ENCODE measurements at places on chromosomes 3 and 15. TPM values are rescaled to one million over a fixed set of nuclear protein-coding genes. Genes with fewer than 3 reads are reported as not detected.
A peak's percentile ranks its signal among the peaks of the same experiment; 100 is the strongest.

- no peaks in the 10 kb centered on the region for H3K36me3 ChIP-seq
- DNase-seq, result no peak
- no peak overlapping the region for H3K4me3 ChIP-seq
These were observed 20.6 kb downstream of the NEO1 start for GRCh38 chr15:73072894-73073293.

PPM1L gene
- 24.6 TPM for total RNA-seq

- H3K4me3 ChIP-seq, result no peak overlapping the region
- no peaks in the 10 kb centered on the region for H3K36me3 ChIP-seq
- DNase-seq, result no peak
- no peaks in the 10 kb centered on the region for H3K27me3 ChIP-seq
- H3K27ac ChIP-seq, result no peak overlapping the region
These were observed 17.8 kb downstream of the CGGBP1 start for GRCh38 chr3:88041005-88041404.

- no peaks in the 10 kb centered on the region for H3K36me3 ChIP-seq
- no peak overlapping the region for H3K4me3 ChIP-seq
These were observed 73.2 kb upstream of the ARL6 start for GRCh38 chr3:97691354-97691753.

- no peaks in the 10 kb centered on the region for H3K4me1 ChIP-seq
- H3K27me3 ChIP-seq, result peaks cover 13% of the 10 kb centered on the region
These were observed 81.0 kb upstream of the BNC1 start for GRCh38 chr15:83365370-83365938.

DNA sequence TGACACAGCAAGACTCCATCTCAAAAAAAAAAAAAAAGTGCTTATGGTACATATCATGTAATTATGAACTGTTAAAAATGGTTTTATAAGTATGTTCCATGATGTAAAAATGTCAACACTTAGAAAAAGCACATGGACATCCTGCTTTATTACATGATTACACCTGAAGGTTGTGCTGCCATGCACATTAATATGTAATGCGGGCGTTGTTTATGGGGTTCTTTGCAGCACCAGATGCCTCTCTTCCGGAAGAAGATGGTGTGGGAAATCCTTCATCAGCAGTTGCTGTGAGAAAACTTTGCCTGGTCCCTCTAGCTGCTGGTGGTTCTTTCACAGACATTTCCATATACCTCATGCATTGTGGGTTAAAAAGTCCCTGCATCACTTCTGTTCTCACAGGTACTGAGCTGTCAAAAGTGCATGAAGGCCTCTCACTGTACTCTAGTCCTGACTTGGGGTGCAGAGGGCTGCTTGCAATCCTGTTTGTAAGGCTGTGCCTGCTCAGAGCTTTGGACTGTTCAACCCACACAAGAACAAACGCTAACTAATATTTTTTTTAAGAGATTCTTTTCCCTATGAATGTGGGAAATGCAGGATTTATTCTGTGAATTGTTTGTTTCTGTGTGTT is 43.6 kb downstream of the SENP2 start:
- peaks cover 6% of the 10 kb centered on the region for H3K36me3 ChIP-seq
- H3K4me1 ChIP-seq, result no peaks in the 10 kb centered on the region
- H3K27ac ChIP-seq, result no peak overlapping the region
- no peaks in the 10 kb centered on the region for H3K27me3 ChIP-seq
- DNase-seq, result no peak
- no peak overlapping the region for H3K4me3 ChIP-seq

FOXL2NB gene
- 0.33 TPM for total RNA-seq

DNA sequence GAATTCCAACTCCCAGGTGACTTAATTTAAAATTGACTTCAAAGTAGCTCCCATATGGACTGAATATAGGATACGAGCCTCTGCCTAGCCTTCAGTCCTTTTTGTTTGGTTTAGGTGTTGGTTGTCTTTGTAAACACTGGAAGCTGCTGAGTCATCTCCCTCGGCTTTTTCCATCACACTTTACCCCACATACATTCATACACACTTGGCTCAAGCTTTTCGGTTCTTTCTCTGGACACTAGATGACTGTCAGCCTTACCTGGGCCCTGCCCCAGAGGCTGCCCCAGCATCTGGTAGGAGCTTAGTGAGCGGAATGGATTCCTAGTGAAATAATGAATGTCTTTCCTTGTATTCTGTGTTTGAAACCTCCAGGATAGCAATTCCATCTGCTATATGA is 201.5 kb upstream of the IL12A start:
- no peaks in the 10 kb centered on the region for H3K27me3 ChIP-seq
- peak overlapping the region; percentile 72 for H3K27ac ChIP-seq
- no peak for DNase-seq
- H3K4me3 ChIP-seq, result no peak overlapping the region
- no peaks in the 10 kb centered on the region for H3K36me3 ChIP-seq
- H3K4me1 ChIP-seq, result peaks cover 2% of the 10 kb centered on the region

DNA sequence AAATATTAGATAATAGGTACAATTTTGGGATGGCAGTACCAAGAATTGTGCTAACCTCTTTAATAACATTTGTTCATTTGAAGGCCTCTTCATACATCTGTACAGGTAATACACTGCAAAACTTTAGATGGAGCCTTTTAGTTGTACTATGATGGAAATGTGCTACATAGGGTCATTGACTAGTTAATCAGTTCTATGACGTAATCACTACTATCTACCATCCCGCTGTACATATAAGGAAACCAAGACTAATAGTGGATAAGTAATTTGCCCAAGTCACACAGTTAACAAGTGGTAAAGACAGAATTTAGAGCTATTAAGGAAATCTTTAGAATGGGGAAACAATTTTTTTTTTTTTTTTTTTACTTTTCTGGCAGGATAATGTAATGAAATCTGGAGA is 521.3 kb downstream of the TUSC7 start:
- no peaks in the 10 kb centered on the region for H3K27me3 ChIP-seq
- no peak overlapping the region for H3K4me3 ChIP-seq
- no peaks in the 10 kb centered on the region for H3K4me1 ChIP-seq

GRCh38 chr15:50219820-50220219 is 37.8 kb downstream of the SLC27A2 start:
- H3K4me1 ChIP-seq, result no peaks in the 10 kb centered on the region
- no peaks in the 10 kb centered on the region for H3K36me3 ChIP-seq
- no peak overlapping the region for H3K4me3 ChIP-seq
- no peak overlapping the region for H3K27ac ChIP-seq

SPATA12 gene
- not detected for total RNA-seq

GRCh38 chr3:67884345-67884744 is 229.9 kb upstream of the SUCLG2 start:
- H3K4me1 ChIP-seq, result no peaks in the 10 kb centered on the region
- H3K4me3 ChIP-seq, result no peak overlapping the region
- H3K27ac ChIP-seq, result no peak overlapping the region
- H3K36me3 ChIP-seq, result no peaks in the 10 kb centered on the region

TMEM207 gene
- total RNA-seq, result not detected

- H3K27ac ChIP-seq, result no peak overlapping the region
- H3K4me1 ChIP-seq, result no peaks in the 10 kb centered on the region
- H3K27me3 ChIP-seq, result no peaks in the 10 kb centered on the region
- no peak overlapping the region for H3K4me3 ChIP-seq
- no peaks in the 10 kb centered on the region for H3K36me3 ChIP-seq
These were observed 19.9 kb downstream of the GOLM2 start for GRCh38 chr15:44308415-44308814.

DNA sequence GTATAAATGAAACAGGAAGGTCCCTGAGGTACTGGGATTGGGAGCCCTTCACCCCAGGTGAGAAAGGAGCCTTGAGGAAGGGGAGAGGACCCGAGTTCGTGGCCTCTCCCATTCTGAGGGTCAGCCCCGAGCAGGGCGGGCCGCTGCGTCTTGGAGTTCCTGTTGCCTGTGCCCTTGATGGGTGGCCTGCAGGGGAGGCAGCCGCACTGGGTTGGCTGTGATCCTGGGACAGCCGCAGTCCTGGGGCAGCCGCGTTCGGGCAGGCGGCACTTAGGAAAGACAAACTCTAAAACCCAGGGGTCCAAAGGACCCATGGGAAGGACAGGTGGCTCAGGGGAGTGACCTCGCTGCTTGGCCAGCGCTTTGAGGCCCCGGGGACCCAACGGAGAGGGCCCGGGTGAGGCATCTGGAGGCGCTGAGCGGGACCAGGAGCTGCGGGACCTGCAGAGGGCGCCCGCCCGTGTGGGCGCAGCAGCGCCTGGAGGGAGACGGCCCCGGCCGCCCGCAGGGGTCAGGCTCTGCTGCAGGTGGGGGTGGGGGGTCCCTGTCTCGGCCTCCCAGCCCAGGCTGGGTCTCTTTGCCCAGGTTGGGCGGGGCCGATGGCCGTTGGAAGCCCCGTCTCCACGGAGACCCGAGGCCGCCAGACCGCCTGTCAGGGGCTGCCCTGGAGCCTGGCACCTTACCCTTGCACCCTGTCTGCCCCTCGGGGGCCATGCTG is 65.1 kb downstream of the HMCES start:
- H3K36me3 ChIP-seq, result no peaks in the 10 kb centered on the region
- no peaks in the 10 kb centered on the region for H3K4me1 ChIP-seq
- H3K27me3 ChIP-seq, result no peaks in the 10 kb centered on the region
- H3K4me3 ChIP-seq, result peak overlapping the region; percentile 23
- no peak for DNase-seq
- H3K27ac ChIP-seq, result no peak overlapping the region

- H3K27me3 ChIP-seq, result no peaks in the 10 kb centered on the region
- H3K36me3 ChIP-seq, result no peaks in the 10 kb centered on the region
- no peak overlapping the region for H3K27ac ChIP-seq
- DNase-seq, result no peak
- no peak overlapping the region for H3K4me3 ChIP-seq
- H3K4me1 ChIP-seq, result no peaks in the 10 kb centered on the region
These were observed 121.4 kb upstream of the CHRM5 start for GRCh38 chr15:33846862-33847261.

CGGBP1 gene
- 63.5 TPM for total RNA-seq

DNA sequence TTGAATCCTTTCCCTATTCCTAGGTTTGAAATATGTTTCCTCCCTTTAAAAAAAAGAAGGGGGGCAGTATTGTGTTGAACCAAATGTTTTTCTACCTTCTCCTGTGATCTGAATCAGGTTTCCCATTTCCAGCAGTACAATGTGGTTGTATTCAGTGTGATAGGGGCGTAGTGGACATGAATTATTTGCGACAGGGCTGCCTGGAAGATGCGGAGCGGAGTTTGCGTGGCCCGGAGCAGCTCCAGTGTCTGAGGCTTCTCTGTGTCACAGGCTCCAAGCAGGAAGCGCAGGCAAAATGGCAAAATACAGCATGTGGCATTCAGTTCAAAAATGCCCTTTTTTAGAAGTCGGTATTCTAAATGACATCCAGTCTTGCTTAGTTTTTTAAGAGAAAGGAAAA is 154.4 kb downstream of the PGPEP1L start:
- peak overlapping the region; percentile 78 for H3K4me3 ChIP-seq
- DNase-seq, result peak; percentile 85
- H3K27me3 ChIP-seq, result no peaks in the 10 kb centered on the region
- H3K27ac ChIP-seq, result peak overlapping the region; percentile 88
- peaks cover 6% of the 10 kb centered on the region for H3K4me1 ChIP-seq
- H3K36me3 ChIP-seq, result no peaks in the 10 kb centered on the region

- H3K36me3 ChIP-seq, result no peaks in the 10 kb centered on the region
- H3K27ac ChIP-seq, result no peak overlapping the region
- no peak for DNase-seq
- H3K4me1 ChIP-seq, result no peaks in the 10 kb centered on the region
- H3K27me3 ChIP-seq, result no peaks in the 10 kb centered on the region
These were observed 8.7 kb upstream of the RFX7 start for GRCh38 chr15:56252386-56252785.

PLCH1 gene
- total RNA-seq, result 2.0 TPM

GRCh38 chr3:121735047-121735696 is 14.4 kb downstream of the GOLGB1 start:
- no peaks in the 10 kb centered on the region for H3K27me3 ChIP-seq
- no peak for DNase-seq
- H3K27ac ChIP-seq, result no peak overlapping the region
- no peaks in the 10 kb centered on the region for H3K4me1 ChIP-seq

GRCh38 chr3:48398701-48399386 is 26.8 kb downstream of the FBXW12 start:
- peaks cover 4% of the 10 kb centered on the region for H3K4me1 ChIP-seq
- no peaks in the 10 kb centered on the region for H3K36me3 ChIP-seq
- no peak overlapping the region for H3K4me3 ChIP-seq
- no peaks in the 10 kb centered on the region for H3K27me3 ChIP-seq
- peak overlapping the region; percentile 57 for H3K27ac ChIP-seq

DNA sequence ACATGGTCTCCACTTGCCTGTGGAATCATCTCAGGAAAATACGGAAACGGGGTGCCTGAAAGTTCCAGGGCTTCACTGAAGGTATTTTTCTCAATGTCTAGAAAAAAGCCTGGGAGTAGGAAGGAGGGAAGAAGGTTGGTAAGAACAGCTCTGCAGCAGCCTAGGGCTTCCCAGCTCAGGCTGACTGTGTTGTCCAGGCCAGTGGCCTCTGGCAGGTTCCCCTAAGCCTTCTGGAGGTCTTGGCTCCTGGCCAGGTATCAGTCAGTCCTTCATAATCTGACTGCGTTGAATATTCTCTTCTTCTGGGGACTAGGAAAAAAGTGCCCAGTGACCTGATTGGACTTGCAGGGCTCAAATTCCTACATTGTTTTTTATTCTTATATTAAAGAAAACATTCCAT is 38.6 kb downstream of the SSR3 start:
- H3K4me1 ChIP-seq, result no peaks in the 10 kb centered on the region
- peak overlapping the region; percentile 40 for H3K27ac ChIP-seq
- H3K36me3 ChIP-seq, result no peaks in the 10 kb centered on the region
- H3K4me3 ChIP-seq, result no peak overlapping the region
- no peaks in the 10 kb centered on the region for H3K27me3 ChIP-seq

FEZF2 gene
- not detected for total RNA-seq

MTMR10 gene
- 31.5 TPM for total RNA-seq

IL17RD gene
- total RNA-seq, result 31.0 TPM

HAUS2 gene
- 30.2 TPM for total RNA-seq

TERC gene
- total RNA-seq, result 194 TPM

SNX33 gene
- total RNA-seq, result 42.7 TPM

NECTIN3 gene
- 19.7 TPM for total RNA-seq

GRCh38 chr3:99970198-99970597 is 144.1 kb downstream of the FILIP1L start:
- no peaks in the 10 kb centered on the region for H3K27me3 ChIP-seq
- H3K27ac ChIP-seq, result no peak overlapping the region
- H3K36me3 ChIP-seq, result no peaks in the 10 kb centered on the region

DNA sequence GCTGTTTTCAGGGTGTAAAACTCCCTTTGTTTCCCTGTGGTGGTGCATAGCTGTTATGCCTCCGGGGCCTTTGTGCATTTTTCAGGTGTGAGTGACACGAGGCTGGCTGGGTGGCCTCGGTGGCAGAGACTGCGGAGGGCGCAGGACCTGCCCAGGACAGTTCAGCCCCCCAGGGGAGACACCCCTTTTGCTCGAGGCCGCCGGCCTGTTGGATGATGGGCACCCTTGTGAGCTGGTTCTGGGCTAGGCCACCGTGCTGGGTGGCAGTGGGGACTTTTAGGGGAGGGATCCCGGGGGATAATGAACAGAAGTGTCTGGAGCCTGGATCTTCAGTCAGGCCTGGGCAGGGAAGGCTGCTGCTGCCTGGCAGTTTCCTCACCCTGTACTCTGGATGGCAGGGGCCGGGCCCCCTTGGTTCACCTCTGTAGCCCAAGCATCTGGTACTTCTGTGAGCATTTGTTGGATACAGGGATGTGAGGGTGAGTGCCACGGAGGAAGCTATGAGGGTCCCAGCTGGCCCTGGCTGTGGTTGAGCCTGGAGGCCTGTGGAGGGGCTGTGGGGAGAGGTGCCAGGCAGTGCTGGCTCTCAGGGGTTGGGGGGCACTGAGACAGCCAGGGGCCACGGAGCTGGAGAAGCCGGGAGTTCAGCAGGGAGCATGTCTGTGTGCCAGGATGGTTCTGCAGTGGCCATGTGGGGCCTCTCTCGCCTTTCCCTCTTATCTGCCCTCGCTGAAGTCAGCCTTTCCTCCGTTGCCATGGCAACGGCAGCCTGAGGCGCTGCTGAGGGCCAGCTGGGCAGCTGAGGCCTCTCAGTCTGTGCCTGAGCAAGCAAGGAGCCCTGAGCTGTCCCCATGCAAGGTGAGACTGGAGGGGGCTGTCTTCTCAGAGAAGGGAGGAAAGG is 49.0 kb downstream of the KY start:
- H3K27ac ChIP-seq, result no peak overlapping the region
- no peak for DNase-seq
- H3K4me1 ChIP-seq, result peaks cover 5% of the 10 kb centered on the region

BCHE gene
- total RNA-seq, result 0.33 TPM

All from breast epithelium (tissue), 4 donors.